RPMI8226 (cell line): ENCODE measurements at places on chromosomes 6 and 20.

DNA sequence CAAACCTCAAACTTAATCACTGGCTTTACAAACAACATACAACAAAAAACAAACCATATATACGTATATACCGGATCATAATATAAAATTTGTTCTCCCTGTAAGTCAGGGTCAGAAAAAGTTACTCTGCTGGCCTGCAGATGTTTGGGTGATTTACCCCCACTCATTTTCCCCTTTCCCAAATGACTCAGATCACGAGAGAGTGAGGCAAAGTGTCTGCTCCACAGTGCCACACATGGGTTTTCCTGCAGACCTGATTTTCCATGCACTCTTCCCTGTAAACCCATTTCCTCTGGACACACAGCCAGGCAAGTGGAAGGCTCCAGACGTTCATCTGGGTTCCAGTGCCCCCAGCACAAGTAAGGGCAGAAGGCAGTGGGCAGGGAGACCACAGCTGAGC lies 23.5 kb downstream of the GFOD1 start:
- DNase-seq: no peak

DNA sequence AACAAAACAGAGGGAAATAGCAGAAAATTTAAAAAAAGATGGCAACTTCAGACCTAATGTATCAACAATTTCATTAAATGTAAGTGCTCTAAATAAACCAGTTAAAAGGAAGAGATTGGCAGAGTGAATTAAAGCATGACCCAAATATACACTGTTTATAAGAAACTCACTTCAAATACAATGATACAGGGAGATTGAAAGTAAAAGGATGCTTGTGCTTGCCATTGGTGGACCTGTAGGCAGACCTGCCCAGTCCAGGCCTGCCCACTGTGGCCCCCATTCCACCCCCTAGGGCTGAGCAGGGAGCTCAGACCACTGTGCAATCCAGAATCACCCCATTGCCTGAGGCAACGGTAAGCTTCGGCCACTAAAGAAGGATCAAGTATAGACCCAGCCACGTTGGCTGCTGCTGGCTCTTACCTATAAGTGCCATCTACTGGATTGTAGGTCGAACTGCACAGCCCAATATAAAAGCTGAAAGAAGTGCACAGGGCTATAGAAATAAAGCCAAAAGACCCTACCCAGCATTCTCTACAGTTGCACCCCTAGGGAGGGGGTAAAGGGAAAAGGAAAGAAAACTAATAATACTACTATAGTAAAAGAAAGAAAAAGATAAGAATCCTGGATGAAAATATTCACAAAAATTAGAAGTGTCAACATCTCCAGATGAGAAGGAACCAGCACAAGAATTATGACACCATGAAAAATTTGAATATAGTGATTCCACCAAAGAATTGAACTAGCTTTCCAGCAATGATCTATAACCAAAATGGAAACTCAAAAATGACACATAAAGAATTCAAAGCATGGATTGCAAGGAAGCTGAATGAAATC lies 36.1 kb downstream of the PSMB1 start:
- DNase-seq: peak; percentile 70

DNA sequence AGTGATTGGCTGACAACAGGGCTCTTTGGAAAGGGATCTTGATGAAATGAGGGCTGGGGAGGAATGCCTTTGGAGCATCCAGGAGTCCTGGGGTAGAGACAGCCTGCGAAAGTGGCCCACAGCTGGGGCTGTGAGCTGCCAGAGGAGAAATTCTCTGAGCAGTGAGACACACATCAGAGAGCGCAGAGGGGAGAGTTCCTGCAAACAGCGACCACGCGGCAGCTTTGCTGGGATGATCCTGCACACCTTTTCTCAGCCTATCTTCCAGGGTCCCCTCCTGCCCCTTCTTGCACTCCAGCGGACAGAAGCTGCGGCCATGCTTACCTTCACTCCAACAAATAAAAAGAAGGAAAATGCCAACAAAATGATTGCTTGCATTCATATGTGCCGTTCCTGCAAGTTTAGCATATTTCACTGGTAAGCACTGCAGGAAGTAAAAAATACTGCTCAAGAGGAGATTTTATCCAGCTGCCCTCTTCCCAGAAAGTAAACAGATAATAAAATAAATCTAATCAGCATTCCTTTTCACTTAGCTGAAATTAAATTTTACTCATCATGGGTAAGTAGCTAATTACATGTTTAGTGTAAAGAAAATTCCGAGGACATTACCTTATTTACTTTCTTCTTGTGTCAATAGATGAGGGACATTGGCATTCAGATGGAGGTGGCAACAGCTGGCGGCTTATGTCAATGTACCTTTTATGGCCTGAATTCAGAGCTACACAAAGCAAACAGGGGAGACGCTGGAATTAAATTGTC lies 339.9 kb upstream of the ARID1B start:
- DNase-seq: no peak

GRCh38 chr6:53994201-53994600 lies 117.0 kb upstream of the MLIP start:
- no peak for DNase-seq

- DNase-seq: peak; percentile 45
Measured at GRCh38 chr6:84774157-84774984, 10.0 kb upstream of the TBX18 start.

- DNase-seq: peak; percentile 46
Measured at GRCh38 chr20:15111654-15112053, 774.2 kb upstream of the FLRT3 start.

DNA sequence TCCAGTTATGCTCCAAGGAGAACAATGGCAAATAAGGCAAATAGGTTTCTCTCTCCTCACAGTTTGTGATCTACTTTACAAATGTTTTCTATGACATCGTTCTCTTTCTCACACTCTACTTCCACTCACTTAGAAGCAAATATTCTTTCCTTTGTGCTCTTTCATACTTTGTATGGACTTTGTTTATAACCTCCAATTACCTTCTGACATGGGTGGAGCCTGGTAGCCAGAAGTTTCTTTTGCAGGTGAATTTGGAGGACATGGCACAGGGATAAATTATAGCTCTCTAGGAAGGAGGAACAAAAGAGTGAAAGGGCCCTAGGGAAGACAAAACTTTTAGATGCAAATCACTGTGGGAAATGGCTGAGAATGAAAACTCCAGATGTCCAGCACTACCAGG lies 69.3 kb downstream of the OPN5 start:
- no peak for DNase-seq

- no peak for DNase-seq
Measured at GRCh38 chr6:131197716-131198115, 62.4 kb downstream of the AKAP7 start.
